ENCODE measurements at places on chromosomes 4 and X. TPM values are rescaled to one million over a fixed set of nuclear protein-coding genes. Genes with fewer than 3 reads are reported as not detected.

The CCSER1 gene
- 4.2 TPM for polyA plus RNA-seq

The UGT2A1 gene
- polyA plus RNA-seq: 2.4 TPM

The MAGEB2 gene
- polyA plus RNA-seq: not detected

The FREM3 gene
- not detected for polyA plus RNA-seq

The ITIH6 gene
- polyA plus RNA-seq: not detected

The SUPT20HL1 gene
- polyA plus RNA-seq: not detected

The SCML2 gene
- 1.3 TPM for polyA plus RNA-seq

The ASB9 gene
- 15.7 TPM for polyA plus RNA-seq

The PGRMC1 gene
- 181 TPM for polyA plus RNA-seq

The RNF150 gene
- polyA plus RNA-seq: 5.0 TPM

The TKTL2 gene
- not detected for polyA plus RNA-seq

The VCX2 gene
- not detected for polyA plus RNA-seq

The ARHGAP4 gene
- 38.3 TPM for polyA plus RNA-seq

The HSFX2 gene
- 0.97 TPM for polyA plus RNA-seq

The FAM200B gene
- polyA plus RNA-seq: 115 TPM

The EMD gene
- 102 TPM for polyA plus RNA-seq

The IQCM gene
- not detected for polyA plus RNA-seq

The FGF13 gene
- polyA plus RNA-seq: 9.2 TPM

The NSUN7 gene
- 4.1 TPM for polyA plus RNA-seq

The MAGEA12 gene
- not detected for polyA plus RNA-seq

The ADAMTS3 gene
- polyA plus RNA-seq: 0.56 TPM

The JADE3 gene
- polyA plus RNA-seq: 3.2 TPM

The CXCL11 gene
- polyA plus RNA-seq: not detected

The PYURF gene
- 105 TPM for polyA plus RNA-seq
